ENCODE measurements at places on chromosomes 3 and 15. TPM values are rescaled to one million over a fixed set of nuclear protein-coding genes. Genes with fewer than 3 reads are reported as not detected.

- DNase-seq = no peak
Observed at GRCh38 chr3:129341331-129342141, 62.9 kb downstream of the HMCES start.

Gene ZKSCAN7
- 0.88 TPM for total RNA-seq

Gene NGRN
- 81.7 TPM for total RNA-seq

Gene TMEM266
- 0.16 TPM for total RNA-seq

GRCh38 chr3:7766530-7766929 lies 735.1 kb upstream of the LMCD1 start:
- no peak for DNase-seq

DNA sequence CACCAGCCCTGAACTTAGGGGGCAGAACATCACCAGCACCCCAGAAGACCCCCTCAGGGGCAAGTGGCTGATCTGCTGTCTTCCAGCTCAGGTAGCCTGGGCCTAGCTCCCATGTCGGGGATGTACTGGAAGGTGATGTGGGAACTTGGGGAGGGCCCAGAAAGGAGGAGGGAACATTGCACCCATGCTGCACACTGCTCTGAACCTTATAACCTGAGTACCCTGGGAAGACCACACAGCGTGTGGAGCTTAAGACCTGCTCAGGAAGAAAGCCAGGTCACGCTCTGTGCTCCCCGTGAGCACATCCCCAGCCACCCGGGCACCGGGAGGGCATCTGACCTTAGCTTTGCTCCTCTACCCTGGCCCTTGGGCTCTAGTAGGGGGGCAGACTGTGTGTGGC lies 159.4 kb downstream of the ATP10A start:
- DNase-seq = no peak

DNA sequence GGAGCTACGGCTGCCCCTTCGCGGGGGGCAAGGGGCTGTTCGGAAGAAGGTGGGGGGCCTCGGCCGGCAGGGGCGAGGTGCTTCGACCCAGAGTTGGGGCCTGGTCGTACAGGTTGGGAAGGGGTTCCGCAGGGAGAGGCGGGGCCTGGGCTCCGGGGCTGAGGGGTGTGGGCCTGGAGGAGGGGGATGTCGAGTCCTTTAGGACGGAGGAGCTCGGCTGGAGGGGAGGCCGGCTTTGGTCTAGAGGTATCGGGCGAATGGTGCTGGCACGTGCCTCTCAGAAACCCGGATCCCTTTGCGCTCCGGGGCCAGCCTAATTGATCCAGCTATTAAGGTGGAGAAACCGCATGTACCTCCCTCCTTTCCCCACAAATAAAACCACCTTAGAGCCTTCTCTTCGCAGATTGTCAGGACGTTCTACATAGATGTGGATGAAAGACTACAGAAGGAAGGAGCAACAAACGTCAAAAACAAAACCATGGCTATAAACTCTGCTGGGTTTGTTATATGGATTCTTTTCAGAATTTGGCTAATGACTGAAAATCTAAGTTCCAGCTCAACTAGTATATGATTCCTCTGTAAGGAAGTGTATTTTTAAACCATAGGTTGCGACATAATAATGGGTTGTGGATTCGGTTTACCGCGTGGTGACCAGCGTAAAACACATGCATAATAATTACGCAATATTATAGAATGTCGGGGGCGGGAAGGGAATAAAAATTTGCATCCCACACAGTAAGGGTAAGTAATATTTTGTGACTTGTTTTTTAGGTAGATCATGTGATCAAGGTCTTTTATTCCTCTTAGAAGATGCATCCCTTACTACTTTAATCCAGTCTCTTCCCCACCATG lies 644 bp upstream of the NGLY1 start:
- peak; percentile 7 for DNase-seq

DNA sequence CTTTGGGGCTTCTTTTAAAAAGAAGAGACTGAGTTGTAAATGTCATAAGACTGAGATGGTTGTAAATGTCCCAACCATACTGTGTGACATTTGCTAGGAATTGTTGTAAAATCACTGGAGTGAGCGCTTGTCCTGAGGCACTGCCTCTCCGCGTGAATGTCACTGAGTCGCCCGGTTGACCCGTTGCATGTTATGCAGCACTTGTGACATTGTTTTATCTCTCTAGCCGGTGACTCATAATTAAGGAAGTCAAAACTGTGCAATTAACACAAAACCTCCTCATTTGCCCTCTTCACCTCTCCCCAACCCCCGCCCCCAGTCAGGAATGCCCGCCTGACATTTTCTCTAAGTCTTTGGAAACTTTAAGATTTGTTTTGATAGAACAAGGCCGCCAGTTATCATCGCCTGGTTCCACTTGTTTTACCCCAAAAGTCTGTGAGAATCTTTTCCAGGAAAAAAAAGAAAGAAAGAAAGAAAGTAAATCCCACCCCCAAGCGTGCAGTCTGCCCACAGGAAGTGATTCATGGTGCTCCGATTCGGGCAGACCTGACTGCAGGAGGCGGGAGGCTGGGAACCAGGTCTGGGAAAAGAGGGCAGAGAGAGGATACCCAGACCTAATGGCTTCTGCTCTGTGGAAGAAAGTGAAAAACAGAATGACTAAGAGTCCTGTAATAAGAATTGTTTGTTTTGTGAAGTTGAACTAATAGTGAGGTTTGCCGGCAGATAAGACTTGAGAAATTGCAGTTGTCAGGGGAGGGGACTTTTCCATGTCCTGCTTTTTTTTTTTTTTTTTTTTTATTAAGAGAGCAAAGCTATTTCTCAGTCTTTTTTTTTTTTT lies 84.8 kb downstream of the SMAD3 start:
- peak; percentile 99 for DNase-seq

GRCh38 chr3:10164546-10165393 lies at the start of gene IRAK2:
Gene IRAK2, plus strand, starts transcription at chr3:10164919. Its CDS starts 36 bp downstream, at chr3:10164955.
- peak; percentile 62 for DNase-seq

DNA sequence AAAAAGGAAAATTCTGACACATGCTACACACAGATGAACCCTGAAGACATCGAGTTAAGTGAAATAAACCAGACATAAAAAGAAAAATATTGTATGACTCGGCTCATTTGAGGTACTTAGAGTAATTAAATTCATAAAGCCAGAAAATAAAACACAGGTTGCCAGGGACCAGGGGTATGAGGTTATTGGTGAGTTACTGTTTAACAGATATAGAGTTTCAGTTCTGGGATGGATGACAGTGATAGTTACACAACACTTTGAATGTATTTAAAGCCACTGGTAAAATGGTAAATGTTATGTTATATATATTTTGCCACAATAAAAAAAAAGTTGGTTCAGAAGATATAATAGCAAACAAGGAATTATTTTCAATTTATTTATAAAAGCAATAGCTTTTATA lies 436.1 kb upstream of the WNT5A start:
- DNase-seq = no peak

Gene MUC13
- total RNA-seq = 0.10 TPM

- DNase-seq = peak; percentile 81
Observed at GRCh38 chr3:134197681-134198261, 52.9 kb downstream of the RYK start.

Gene ZCWPW2
- 0.34 TPM for total RNA-seq

Gene ARHGAP11A
- total RNA-seq = 51.5 TPM

DNA sequence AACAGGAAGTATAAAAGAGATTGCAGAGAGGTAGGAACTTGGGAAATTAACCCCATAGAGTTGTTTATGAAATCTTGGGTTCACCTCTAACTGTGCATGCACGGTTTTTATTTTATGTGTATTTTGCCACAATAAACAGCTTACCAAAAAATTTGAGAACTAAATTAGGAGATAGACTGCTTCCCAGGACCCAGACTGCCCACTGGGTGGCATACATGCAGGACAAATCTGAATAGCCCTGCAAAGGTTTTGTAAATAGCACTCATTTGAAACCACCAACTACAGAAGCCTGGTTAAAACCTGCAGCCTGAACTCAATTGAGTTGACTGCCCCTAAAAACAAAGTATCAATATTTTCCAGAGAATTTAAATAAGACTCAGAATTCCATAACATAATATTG lies 96.4 kb upstream of the SLCO2A1 start:
- DNase-seq = no peak

DNA sequence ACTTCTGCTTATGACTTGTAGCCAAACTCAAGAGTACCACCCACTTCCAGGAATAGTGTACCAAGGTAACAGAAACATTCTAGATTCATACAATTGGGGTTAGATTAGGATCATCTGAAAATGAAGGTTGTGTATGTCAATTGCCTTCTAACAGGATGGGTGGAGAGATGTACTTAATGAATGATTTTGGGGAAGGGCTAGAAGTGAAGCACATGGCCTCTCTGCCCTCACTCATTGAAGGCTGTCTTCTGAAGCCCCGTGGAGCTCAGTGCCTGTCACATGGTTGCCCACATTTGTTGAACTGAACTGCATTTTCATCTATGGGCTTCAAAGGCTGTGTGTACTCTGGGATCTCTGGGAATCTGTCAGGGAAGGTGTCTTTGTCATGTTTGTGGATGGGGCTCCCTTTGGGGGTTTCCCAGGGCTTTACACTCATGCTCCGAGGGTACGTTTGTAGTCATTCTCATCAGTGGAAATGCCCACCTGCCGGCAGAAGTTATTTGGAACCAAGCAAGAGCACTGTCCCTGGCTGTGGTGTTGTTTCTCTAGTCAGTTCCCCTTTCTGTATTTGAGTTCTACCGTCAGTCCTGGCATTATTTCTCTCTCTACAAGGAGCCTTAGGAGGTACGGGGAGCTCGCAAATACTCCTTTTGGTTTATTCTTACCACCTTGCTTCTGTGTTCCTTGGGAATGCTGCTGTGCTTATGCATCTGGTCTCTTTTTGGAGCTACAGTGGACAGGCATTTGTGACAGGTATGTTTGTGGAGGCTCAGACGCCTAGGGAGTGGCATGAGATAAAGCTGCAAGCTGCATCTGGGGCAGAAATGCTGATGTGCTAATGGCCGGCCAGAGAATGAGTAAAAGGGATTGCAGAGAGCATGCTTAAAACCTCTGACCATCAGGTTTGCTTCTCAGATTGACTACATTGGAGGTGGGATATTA lies 22.4 kb downstream of the CD86 start:
- no peak for DNase-seq

Gene MST1
- 3.4 TPM for total RNA-seq

DNA sequence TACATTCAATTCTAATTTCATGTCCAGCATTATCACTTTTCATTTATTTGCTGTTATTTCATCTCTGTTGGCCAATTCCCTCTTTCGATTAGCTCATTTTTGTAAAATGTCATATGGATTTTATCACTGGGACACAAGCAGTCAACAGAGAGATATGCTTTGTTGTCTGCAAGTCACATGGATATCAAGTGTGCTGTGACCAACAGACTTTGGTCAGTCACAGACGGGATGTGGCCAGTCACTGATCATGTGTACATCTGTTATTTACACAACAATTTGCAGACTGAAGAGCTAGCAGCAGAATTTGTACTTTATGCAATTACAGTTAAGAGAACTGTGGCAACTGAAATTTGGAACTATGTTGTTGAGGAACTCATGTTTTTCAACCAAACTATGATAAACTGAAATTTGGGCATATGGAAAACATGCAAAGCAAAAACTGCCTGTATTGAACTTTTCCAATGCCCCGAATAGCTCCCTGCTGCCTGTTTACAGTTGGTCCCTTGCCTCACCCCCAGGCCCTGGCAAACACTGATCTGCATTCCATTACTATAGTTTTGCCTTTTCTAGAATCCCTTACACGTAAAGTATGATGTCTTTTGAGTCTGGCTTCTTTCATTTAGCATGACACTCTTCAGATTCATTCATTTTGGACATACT lies 104.4 kb downstream of the RPL22L1 start:
- no peak for DNase-seq

DNA sequence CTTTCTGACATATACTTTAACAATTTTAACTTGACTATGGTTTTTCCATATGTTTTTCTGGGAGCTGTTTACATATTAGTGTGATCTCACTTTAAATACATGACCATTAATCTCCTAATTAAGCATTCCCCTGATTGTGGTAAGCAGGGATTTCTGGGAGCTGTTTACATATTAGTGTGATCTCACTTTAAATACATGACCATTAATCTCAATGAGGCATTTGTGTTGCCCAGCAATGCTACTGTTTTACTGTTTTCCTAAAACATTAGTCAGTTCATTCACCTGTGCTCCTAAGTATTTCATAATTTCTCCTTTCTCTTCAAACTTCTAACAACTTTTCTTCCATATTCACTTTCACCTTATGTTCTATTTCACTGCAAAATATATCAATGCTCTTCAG lies 3.6 kb upstream of the GRAMD1C start:
- no peak for DNase-seq

Gene COX17
- total RNA-seq = 28.9 TPM

- peak; percentile 74 for DNase-seq
Observed at GRCh38 chr3:194369522-194370279, at the start of gene LRRC15. Gene LRRC15, minus strand, starts transcription at chr3:194369743. Its CDS starts 8,700 bp downstream, at chr3:194361043.

- no peak for DNase-seq
Observed at GRCh38 chr3:64549869-64550268, 137.9 kb downstream of the ADAMTS9 start.

GRCh38 chr15:35560870-35561269 lies 14.9 kb upstream of the DPH6 start:
- DNase-seq = no peak

Gene PIGZ
- total RNA-seq = 4.5 TPM

- no peak for DNase-seq
Observed at GRCh38 chr15:61989667-61990066, 70.6 kb downstream of the VPS13C start.

Gene BNC1
- total RNA-seq = 17.5 TPM

Gene SLC25A20
- 23.8 TPM for total RNA-seq

DNA sequence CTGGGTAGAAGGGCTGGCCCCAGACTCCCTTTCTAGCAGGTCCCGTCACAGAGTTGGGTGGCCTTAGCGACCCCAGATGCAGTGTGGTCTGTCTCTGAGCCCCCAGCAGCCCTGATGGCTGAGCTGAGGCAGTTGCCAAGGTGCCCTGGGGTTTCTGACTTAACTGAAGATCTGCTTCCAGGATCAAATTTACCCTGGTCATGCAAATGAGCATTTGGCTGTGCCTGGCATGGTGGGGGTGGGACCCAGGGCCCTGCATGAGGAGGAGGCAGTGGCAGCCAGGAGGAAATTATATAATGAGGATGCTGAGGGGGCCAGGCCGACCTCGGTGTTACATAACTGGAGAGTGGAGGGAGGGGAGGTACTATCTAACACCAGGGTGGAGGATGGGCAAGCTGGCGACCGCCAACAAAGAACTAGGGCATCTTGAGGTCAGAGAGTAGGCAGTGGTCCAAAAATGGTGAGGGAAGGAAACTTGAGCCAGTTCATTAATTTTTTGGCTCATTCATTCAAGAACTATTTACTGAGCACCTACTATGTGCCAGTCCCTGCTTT lies 16.4 kb downstream of the PLEKHO2 start:
- no peak for DNase-seq

Gene TSC22D2
- 81.2 TPM for total RNA-seq

DNA sequence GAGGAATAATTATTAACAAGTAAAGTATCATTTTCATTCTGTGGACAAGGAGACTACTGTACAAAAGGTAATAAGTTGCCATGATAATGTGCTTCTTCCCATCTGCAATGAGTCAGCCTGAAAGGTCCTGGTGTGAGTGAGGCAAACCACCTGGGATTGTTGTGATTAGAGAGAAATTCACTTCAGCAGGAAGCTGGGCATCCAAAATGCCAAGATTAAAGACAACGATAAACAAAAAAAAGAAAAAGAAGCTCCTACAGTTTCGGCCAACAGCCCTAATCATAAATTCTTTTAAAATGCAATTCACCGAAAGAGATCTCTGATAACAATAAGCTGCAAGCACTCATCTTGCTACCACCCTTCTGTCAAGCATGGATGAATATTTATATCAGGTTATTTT lies 507.8 kb downstream of the TUSC7 start:
- no peak for DNase-seq

Gene TUBGCP5
- total RNA-seq = 11.9 TPM

GRCh38 chr15:76932135-76932966 lies 802 bp downstream of the RCN2 start:
- DNase-seq = no peak

- DNase-seq = no peak
Observed at GRCh38 chr3:87442470-87442869, 166.1 kb upstream of the POU1F1 start.

Data from HFFc6 (cell line).